Umbilical cord (tissue), 2 donors: ENCODE measurements at places on chromosomes 5 and 9.

DNA sequence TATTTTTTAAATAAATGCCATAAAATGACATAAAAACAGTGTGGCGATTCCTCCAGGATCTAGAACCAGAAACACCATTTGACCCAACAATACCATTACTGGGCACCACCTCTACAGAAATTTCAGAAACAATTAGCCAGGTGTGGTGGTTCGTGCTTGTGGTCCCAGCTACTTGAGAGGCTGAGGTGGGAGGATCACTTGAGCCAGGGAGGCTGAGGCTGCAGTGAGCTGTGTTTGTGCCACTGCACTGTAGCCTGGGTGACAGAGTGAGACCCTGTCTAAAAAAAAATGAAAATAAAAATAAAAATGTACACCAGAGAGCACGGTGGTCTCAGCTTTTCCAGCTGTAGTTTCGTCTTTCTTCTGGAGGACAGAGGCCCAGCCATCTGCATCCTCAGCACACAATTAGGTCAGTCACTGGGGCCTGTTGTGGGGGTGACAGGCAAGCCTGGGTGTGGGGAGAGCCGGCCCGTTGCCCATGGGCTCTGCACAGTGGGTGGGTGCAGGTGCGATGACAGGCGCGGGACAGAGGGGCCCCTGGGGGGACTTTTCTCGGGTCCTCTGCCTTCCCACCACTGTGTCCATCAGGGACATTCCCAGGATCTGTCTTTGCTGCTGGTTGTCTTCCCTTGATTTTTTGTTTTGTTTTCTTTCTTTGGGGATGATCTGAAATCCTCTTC, 9.8 kb downstream of the COL5A1 start:
- no peak for DNase-seq

DNA sequence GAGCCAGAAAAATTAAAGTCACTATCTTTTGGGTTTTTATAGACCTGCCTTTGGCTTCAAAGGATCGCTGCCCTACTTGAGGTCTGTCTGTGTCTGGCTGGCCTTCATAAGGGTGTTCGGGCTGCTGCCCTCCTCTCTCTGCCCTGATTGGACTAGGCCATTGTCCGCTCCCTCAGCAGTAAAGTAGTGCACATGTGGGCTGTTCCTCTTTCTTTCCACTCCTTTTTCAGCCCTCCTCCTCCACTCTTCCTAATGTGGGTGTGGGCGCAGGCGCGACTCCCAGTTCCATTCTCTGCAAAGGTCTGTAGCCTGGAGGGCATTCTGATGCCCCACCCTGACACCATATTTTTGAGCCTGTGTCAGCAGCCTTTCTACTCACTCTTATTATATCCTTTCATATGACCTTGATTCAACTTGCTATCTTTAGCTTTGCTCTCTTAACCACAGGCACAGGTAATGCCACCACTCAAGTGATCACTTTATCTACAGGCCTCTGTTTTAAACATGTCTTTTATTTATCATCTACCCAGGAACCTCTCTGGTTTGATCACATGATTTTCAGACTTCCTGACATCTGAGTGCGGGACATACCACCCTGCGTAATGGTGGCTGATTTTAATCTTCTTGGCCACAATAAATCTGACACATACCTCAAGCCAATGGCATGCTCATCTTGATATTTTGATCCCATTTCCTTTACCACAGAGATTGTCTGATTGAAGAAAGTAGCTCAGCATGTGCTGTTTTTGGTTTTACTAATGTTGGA, 144.5 kb downstream of the AOPEP start:
- no peak for DNase-seq

GRCh38 chr9:136160995-136161610, 42.4 kb upstream of the TMEM250 start:
- DNase-seq = no peak

DNA sequence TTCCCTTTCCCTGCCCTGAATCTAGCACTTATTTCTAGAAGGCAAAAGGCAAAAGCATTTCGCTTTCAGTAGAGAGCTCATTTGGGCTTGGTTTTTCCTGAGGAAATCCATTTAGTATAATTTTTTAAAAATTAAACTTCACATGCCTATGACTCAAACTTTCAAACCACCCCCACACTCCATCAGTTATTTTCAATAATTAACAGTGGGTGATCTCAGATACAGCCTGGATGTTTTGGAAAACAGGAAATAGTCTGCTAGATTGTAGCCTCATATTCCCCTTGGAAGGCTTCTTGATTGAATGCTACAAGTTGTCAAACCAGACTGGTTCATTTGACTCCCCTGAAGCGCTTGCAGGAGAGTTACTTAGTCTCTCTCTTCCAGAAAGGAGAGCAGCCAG, 40.6 kb downstream of the SEMA5A start:
- DNase-seq = no peak
